ENCODE measurements at places on chromosomes 1 and 21. TPM values are rescaled to one million over a fixed set of nuclear protein-coding genes. Genes with fewer than 3 reads are reported as not detected.

The FHAD1 gene
- 0.99 TPM for total RNA-seq

The ENAH gene
- 122 TPM for total RNA-seq

The PCP4 gene
- 3.2 TPM for total RNA-seq

The OR2AK2 gene
- not detected for total RNA-seq

The RAB25 gene
- total RNA-seq = not detected

The CRP gene
- not detected for total RNA-seq

The ALPL gene
- total RNA-seq = 8.4 TPM

The TNFSF4 gene
- total RNA-seq = 0.72 TPM
